ENCODE measurements at places on chromosomes 3 and 15.

DNA sequence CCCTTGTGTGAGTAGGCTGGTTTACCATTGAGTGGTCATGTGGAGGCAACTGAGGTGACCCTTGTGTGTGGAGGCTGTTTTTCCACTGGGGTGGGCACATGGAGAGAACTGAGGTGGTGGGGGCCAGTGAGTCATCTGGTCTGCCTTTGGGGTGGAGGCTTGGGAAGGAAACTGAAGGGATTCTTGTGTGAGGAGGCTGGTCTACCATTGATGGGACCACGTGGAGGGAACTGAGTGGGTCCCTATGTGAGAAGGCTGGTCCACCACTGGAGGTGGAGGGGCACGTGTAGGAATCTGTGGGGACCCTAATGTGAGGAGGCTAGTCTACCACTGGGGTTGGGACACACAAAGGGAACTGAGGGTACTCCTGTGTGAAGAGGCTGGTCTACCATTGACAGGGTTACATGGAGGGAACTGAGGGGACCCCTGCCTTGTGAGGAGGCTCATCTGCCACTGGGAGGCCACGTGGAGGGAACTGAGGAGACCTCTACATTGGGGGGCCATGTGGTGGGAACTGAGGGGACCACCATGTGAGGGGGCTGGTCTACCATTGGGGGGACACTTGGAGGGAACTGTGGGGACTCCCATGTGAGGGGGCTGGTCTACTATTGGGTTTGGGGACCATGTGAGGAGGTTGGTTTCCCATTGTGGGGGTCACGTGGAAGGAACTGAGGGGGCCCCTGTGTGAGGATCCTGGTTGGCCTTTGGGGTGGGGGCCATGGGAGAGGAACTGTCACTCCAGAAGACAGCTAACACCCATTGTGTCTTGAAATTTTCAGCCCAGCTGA, 164.5 kb downstream of the WNT7A start:
- no peak for DNase-seq

DNA sequence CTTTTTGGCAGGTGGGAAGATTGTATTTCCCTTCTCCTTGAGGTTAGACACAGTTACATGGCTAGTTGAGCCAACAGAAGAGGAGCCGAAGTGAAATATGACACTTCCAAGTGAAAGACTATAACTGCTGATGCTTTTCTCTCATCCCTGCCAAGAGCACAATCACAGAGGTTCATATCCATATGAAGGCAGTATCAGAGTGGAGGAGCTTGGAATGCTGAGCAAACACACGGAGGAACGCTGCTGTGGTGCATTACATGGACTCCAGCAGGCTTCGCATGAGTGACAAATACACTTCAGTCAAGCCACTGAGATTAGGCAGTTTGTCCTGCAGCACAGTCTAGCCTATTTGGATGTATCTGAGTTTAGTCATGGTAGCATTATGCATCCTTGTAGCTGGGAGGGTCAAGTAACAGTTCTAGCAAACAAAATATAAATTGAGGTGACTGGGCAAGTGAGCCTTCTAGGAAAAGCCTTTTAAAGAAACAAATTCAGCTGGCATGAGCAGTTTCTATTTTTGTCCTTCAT, 5.4 kb downstream of the IQCF6 start:
- no peak for DNase-seq

- no peak for DNase-seq
Observed at GRCh38 chr3:61912158-61912557, 350.8 kb downstream of the PTPRG start.

GRCh38 chr3:2597615-2598014, 498.9 kb downstream of the CNTN4 start:
- DNase-seq, result no peak

GRCh38 chr3:1057436-1057835, 35.4 kb upstream of the CNTN6 start:
- no peak for DNase-seq

DNA sequence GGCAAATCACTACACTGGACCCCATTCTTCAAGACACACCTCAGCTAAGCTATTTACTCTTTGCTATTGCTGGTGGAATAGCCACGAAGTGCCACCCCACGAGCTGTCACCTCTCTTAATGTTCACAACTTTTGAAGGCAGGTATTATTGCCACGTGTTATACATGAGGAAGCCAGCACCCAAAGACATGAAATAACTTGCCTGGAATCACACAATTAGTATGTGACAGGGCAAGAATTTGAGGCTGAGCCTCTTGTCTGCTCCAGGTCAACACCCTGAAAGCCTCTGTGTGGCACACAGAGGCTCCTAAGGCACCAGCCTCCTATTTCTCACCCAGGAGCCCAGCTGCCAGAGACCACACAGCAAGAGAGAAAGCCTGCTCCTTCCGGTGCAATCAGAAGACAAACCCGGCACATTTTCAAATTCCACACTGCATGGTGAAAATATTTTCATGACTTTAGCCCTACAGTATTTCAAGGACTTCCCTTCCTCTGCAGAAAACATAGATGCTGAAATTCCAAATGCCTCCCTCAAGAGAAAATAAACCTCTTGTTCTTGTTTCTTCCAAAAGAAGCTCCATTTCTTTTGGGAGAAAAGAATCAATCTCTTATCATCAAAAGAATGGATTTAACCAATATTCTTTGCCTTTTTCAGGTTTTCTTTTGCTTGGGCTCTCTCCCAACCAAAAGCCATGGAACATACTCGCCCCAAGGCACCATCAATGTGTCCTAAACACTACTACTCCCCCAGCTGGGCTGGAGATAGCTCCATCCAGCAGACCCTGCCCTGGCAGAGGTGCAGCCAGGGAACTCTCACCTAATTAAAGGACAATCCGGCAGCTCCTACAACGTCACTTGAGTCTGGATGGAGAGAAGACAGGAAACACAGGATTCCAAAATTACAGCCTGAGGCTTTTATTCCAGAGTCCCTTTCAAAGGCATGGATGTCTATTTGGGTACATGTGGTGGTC, 84.7 kb upstream of the THBS1 start:
- DNase-seq, result no peak

GRCh38 chr15:65829130-65829764, 37.2 kb upstream of the DENND4A start:
- no peak for DNase-seq

DNA sequence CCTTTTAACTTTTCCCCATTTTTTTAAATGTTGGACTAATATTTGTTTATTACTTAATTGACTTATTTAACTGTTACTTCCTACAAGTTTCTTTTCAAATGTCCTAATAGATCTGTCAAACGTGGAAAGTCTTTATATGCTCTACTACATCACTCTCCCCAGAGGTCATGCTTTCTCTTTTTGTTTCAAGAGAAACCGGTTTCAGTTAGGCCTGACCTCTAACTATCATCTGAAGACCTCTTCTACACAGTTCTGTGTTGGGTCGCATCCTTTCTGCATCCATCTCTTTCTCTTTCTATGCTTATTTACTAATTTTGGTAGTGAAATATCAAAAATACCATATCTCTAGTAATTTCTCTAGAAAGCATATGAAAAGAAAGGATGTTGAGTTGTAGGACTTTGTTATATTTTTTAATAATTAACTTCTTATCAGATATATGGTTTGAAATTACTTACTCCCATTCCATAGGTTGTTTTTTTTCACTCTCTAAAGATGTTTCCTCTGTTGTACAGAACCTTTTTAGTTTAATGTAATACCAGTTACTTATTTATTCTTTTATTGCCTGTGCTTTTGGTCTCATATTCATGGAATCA, 781.2 kb upstream of the ARPP21 start:
- no peak for DNase-seq

- no peak for DNase-seq
Observed at GRCh38 chr15:72397796-72398588, at the start of gene TMEM202. Gene TMEM202, plus strand, starts transcription at chr15:72398305. Its CDS starts 22 bp downstream, at chr15:72398327.

- no peak for DNase-seq
Observed at GRCh38 chr3:126967386-126967785, 15.5 kb upstream of the PLXNA1 start.

Data from stimulated activated CD4-positive, alpha-beta T cell treated with anti-CD3 and anti-CD28 coated beads, Interleukin-4, amount 100 ng/mL, for 1 hour (primary cell).